Fibroblast of pulmonary artery (primary cell): ENCODE measurements at places on chromosomes 11 and 22.

- DNase-seq, result peak; percentile 94
Measured at GRCh38 chr22:17705951-17706900, 67.7 kb downstream of the BCL2L13 start.

GRCh38 chr22:38432264-38432663, 22.7 kb downstream of the KCNJ4 start:
- DNase-seq, result no peak

GRCh38 chr11:3043315-3043871, 13.8 kb downstream of the CARS1 start:
- DNase-seq, result peak; percentile 34

GRCh38 chr11:104609311-104610085, 288.8 kb downstream of the CASP12 start:
- peak; percentile 82 for DNase-seq

DNA sequence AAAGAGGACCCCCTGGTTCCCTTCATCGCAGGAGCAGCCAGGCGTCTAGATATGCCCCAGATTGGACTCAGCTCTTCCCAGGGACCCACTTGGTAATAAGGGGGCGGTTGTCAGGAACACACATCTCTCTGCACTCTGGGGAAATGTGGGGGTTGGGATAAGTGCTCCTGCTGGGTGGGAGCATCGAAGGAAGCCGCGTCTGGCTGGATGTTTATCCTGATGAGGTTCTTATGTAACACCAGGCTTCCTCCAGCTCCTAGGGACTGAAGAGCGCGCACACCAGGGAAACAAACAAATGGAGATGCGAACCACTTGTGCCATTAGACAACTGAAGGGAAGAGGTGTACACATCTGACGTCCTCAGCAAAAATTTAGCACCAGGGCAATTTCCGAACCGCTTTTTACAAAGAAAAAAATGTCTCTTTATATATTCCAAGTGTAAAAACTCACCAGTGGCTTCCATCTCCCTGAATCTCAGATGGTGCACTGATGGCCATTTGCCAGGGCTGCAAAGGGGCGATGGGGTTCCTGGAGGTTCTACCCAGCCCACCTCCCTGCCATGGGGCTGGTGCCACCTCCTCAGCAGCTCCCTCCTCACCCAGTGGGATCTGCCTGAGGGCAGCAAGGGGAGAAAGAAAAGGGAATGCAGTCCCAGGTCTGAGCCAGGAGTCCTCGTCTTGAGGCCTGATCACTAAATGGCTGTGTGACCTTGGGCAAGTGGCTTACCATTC, 89.4 kb downstream of the PKNOX2 start:
- no peak for DNase-seq
